Vagina (tissue), 2 donors: ENCODE measurements at places on chromosomes 5 and 9.
A peak's percentile ranks its signal among the peaks of the same experiment; 100 is the strongest.

GRCh38 chr9:131277910-131278701, 1.8 kb upstream of the FAM78A start:
- H3K27me3 ChIP-seq: no peaks in the 10 kb centered on the region
- H3K4me1 ChIP-seq: peaks cover 9% of the 10 kb centered on the region
- peak overlapping the region; percentile 58 for H3K27ac ChIP-seq
- H3K36me3 ChIP-seq: no peaks in the 10 kb centered on the region

DNA sequence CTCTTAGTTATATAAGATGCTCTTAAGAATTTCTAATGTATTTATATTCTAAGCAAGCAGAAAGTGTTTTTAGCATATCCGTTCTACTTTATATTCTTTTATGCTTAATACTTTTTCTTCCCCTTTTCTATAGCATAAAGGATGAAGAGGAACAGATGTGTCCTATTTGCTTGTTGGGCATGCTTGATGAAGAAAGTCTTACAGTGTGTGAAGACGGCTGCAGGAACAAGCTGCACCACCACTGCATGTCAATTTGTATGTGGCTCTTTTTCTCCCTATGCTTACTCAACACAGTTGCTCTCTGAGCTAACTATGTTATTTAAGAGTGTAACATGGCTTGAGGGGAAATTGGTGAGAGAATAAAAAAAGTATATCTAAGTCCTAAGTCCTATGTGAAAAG, 37.6 kb upstream of the SETD9 start:
- no peak overlapping the region for H3K27ac ChIP-seq
- peaks cover 67% of the 10 kb centered on the region for H3K36me3 ChIP-seq
- H3K27me3 ChIP-seq: no peaks in the 10 kb centered on the region
- no peak for DNase-seq
- H3K4me3 ChIP-seq: no peak overlapping the region

DNA sequence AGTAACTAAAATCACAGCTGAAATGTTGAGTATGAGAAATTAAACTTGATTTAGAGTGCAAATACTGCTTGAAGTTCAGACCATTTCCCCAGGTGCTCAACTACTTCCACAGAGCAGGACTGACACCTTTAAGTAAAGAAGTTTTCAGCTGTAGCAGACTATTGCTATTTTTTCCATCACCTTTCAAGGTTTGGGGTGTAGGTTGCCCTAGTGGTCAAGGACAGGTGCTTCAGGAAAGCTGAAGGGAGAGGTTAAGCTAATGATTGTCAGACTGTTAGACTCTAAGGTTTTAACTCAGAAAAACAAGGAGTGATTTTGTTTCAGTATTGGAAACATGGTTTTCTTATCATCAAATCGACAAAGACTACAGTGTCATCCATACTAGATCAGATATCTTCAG, 162.1 kb downstream of the CCDC192 start:
- DNase-seq: no peak
- H3K4me1 ChIP-seq: no peaks in the 10 kb centered on the region
- no peaks in the 10 kb centered on the region for H3K36me3 ChIP-seq
- no peak overlapping the region for H3K27ac ChIP-seq
- no peak overlapping the region for H3K4me3 ChIP-seq
- H3K27me3 ChIP-seq: no peaks in the 10 kb centered on the region

DNA sequence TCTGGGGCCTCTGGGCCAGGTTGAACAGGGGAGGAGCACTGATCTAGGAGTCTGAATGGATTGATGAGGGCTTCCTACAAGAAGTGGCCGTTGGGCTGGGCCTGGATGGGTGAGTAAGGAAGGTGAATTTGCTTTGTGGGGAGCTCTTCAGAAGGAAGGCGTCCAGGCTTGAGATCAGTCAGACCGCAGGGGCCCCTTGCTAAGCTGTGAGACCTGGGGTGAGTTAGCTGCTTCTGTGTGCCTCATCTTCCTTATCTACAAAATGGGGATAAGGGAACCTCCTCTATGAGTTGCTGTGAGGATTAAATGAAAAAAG, 1.1 kb upstream of the SYNPO start:
- peaks cover 92% of the 10 kb centered on the region for H3K4me1 ChIP-seq
- no peaks in the 10 kb centered on the region for H3K27me3 ChIP-seq
- H3K36me3 ChIP-seq: no peaks in the 10 kb centered on the region
- DNase-seq: no peak

DNA sequence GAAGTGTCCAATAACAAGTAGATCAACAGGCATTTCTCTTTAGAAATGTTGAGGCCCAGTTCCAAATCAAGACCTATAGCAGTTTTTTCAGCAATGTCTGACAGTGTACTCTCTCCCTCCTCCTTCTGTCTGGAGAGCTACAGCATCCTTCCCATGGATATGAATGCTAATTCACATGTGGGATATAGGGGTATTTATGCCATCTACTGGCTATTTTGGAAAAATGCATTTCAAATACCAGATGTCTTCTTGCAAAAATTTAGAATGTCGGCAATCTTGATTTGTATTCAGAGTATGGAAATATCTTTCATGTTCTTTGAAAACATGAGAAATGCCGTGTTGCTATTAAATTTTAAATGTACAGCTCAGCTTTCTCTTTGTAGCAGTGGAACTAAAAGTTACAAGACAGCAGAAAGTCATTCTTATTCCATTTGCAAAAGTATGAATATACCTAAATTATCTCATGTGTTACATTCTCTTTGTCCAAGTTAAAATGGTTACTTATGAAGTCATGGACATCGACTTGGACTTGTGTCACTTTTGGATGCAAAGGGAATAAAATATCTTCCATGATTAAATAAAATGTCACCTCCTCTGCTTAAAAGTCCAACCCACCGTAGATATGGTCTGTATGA, 647.8 kb downstream of the TAF11L14 start:
- H3K36me3 ChIP-seq: no peaks in the 10 kb centered on the region
- H3K4me3 ChIP-seq: no peak overlapping the region
- H3K27ac ChIP-seq: no peak overlapping the region
- H3K4me1 ChIP-seq: no peaks in the 10 kb centered on the region

GRCh38 chr5:52392321-52392720, 395.4 kb upstream of the ITGA1 start:
- H3K4me1 ChIP-seq: no peaks in the 10 kb centered on the region
- no peaks in the 10 kb centered on the region for H3K27me3 ChIP-seq
- no peak overlapping the region for H3K4me3 ChIP-seq
- no peaks in the 10 kb centered on the region for H3K36me3 ChIP-seq

GRCh38 chr5:149796836-149797235, 66.7 kb downstream of the PPARGC1B start:
- H3K4me3 ChIP-seq: no peak overlapping the region
- DNase-seq: no peak
- H3K36me3 ChIP-seq: no peaks in the 10 kb centered on the region
- peaks cover 56% of the 10 kb centered on the region for H3K4me1 ChIP-seq

DNA sequence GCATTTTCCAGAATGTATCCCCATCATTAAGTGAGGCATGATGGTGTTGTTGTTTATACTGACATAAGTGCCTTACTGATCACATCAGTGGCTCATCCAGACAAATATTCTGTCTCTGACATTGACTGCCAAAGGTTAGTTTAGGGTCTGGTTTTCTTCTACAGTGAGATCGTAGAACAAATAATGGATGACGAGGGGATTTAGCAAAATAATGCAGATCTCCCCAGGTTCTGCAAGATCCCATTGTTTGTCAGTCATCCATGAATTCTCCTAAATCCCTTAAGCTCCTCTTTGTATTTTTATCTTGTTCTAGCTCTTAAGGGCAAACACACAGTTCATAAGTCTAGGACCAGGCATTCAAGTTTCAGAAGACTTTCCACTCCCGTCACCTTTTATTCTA, 93.1 kb upstream of the DHFR start:
- no peaks in the 10 kb centered on the region for H3K36me3 ChIP-seq
- H3K4me3 ChIP-seq: no peak overlapping the region
- no peak overlapping the region for H3K27ac ChIP-seq
- no peaks in the 10 kb centered on the region for H3K27me3 ChIP-seq

DNA sequence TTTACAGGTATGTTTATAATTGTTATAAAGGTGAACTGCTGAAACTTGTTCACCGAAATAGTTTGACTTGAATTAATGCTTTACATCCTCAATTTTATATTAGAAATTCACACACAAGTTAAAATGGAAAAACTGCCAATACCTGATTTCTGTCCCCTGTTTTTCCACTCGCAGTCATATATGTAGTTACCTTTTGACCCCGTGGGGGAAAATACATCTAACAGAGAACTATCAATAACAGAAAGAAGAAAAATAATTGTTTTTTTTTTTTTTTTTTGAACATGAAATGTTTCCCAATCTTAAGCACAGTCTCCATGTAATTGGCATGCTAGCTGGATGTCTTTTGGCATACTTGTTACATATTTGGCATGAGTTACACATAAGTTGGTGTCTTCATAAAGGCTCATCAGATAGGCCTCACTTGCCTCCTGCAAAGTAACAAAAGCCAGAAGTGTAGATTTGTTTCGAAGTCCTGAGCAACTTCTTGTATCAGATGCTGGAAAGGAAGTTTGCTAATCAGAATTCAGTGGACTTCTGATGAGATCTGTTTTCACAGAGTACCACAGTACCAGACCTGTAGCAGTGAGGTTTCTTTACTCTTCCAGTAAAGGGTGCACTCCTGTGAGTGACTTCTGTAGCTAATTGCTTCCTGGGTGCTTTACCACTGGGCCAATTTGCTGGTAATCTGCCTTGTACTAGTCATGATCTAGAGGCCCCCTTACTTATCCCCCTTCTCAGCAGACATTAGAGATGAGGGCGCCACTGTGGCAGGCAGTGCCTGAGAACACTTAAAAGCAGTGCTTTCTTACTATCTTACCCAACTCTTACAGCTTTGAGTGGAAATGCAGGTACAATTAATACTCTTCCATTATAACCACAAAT, 36.2 kb upstream of the CXXC5 start:
- H3K4me3 ChIP-seq: no peak overlapping the region
- H3K27ac ChIP-seq: no peak overlapping the region
- no peak for DNase-seq
- H3K36me3 ChIP-seq: peaks cover 6% of the 10 kb centered on the region

GRCh38 chr9:68428481-68428880, 72.1 kb downstream of the PGM5 start:
- DNase-seq: no peak
- H3K4me1 ChIP-seq: no peaks in the 10 kb centered on the region
- no peak overlapping the region for H3K4me3 ChIP-seq
- no peaks in the 10 kb centered on the region for H3K27me3 ChIP-seq
- no peaks in the 10 kb centered on the region for H3K36me3 ChIP-seq
- no peak overlapping the region for H3K27ac ChIP-seq

DNA sequence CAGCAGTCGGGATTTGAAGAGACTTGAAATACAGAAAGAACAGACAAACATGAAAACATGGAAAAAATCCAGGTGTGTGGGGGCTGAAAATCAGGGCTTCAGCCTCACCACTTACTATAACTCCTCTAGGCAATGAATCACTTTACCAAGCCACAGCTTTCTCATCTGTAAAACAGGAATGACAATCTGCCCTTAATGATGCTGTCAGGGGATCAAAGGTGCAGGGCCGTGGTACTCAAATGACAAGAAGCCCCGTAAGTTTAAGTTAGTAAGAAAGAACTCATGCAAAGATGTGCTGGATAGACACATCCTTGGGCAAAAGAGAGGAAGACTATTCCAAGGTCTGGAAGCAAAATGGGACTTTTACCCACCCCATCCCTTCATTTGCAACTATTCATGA, 34.7 kb downstream of the FBXW2 start:
- DNase-seq: no peak
- H3K36me3 ChIP-seq: no peaks in the 10 kb centered on the region
- no peak overlapping the region for H3K4me3 ChIP-seq

DNA sequence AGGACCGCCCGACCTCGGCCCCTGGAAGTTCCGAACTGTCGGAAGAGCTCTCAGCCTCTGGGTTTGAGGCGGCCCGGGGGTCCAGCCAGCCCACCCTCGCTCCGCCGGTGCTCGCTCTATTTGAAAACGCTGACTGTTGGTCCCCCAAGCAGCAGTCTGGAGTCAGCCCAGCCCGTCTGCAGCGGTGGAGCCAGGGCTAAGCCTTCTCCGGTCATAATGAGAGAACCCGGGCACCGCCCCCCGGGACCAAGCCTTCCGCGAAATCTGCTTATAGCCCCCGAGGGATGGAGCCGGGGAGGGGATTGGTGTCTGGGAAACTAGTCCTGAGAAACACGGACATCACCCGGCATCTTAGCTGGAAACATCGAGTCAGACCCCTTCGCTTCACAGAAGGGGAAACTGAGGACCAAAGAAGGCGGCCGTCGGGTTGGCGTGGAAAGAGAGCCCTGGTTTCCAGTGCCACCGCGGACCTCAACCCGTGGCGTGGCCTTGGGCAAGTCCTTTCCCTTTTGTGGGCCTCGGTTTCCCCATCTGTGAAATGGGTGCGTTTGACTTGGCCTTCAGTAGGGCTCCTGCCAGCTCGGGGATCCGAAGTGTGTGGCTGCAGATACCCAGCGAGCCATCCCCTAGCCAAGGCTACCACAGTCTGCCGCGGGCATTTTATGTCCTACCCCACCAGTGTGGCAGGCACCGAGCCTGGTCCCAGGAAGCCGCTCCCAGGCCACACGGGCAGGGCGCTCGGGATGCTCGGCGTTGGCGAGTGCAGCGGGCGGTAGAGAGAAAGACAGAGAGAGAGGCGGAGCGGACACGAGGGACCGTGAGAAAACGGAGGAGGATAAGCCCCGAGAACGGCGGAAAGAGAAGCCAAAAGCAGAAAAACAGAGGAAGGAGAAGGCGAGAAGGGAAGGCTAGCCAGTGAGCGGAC, 857 bp downstream of the ADAM19 start:
- no peaks in the 10 kb centered on the region for H3K36me3 ChIP-seq
- no peak for DNase-seq
- peaks cover 20% of the 10 kb centered on the region for H3K4me1 ChIP-seq
- H3K27me3 ChIP-seq: no peaks in the 10 kb centered on the region

GRCh38 chr5:93585767-93586385, 2.9 kb downstream of the NR2F1 start:
- peak overlapping the region; percentile 90 for H3K27ac ChIP-seq
- H3K36me3 ChIP-seq: no peaks in the 10 kb centered on the region
- no peaks in the 10 kb centered on the region for H3K27me3 ChIP-seq
- peak overlapping the region; percentile 59 for H3K4me3 ChIP-seq
- H3K4me1 ChIP-seq: peaks cover 16% of the 10 kb centered on the region

- H3K4me3 ChIP-seq: no peak overlapping the region
- no peak overlapping the region for H3K27ac ChIP-seq
- no peaks in the 10 kb centered on the region for H3K27me3 ChIP-seq
- no peak for DNase-seq
- H3K36me3 ChIP-seq: no peaks in the 10 kb centered on the region
- H3K4me1 ChIP-seq: no peaks in the 10 kb centered on the region
Measured at GRCh38 chr5:143466632-143467031, 63.1 kb upstream of the NR3C1 start.

GRCh38 chr5:148063861-148064260, at the start of gene SPINK5:
Gene SPINK5 (plus strand): TSS chr5:148063980. CDS start chr5:148064045, 65 bp downstream.
- H3K36me3 ChIP-seq: no peaks in the 10 kb centered on the region
- H3K4me1 ChIP-seq: no peaks in the 10 kb centered on the region
- H3K27me3 ChIP-seq: no peaks in the 10 kb centered on the region
- no peak for DNase-seq
- no peak within 1 kb of the TSS for H3K27ac ChIP-seq

- no peak overlapping the region for H3K27ac ChIP-seq
- H3K27me3 ChIP-seq: no peaks in the 10 kb centered on the region
- DNase-seq: no peak
- no peaks in the 10 kb centered on the region for H3K4me1 ChIP-seq
- no peaks in the 10 kb centered on the region for H3K36me3 ChIP-seq
Measured at GRCh38 chr5:143174714-143175398, 228.6 kb downstream of the NR3C1 start.
